ENCODE measurements at places on chromosomes 1 and 21. TPM values are rescaled to one million over a fixed set of nuclear protein-coding genes. Genes with fewer than 3 reads are reported as not detected.

DNA sequence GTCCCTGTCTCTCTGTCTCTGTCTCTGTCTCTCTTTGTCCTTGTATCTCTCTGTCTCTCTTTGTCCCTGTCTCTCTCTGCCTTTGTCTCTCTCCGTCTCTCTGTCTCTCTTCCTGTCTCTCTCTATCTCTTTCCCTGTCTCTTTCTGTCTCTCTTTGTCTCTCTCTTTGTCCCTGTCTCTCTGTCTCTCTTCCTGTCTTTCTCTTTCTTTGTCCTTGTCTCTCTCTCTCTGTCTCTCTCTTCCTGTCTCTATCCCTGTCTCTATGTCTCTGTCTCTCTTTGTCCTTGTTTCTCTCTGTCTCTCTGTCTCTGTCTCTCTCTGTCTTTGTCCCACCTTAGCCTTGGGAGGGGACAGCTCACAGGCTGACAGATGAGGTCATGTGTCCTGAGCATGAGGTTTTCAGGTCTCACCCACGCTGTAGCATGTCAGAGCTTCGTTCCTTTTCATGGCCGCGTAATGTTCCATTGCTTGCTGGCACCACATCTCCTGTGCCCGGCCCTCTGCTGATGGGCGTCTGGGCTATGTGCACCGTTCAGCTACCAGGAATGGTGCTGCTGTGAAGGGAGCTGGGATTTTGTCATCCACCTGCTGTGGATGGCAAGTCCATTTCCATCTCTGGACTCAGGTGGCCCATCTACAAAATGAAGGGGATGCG lies 27.6 kb downstream of the TP73 start:
- DNase-seq, result no peak

- DNase-seq, result peak; percentile 33
Observed at GRCh38 chr1:235199441-235199840, 38.4 kb upstream of the RBM34 start.

DNA sequence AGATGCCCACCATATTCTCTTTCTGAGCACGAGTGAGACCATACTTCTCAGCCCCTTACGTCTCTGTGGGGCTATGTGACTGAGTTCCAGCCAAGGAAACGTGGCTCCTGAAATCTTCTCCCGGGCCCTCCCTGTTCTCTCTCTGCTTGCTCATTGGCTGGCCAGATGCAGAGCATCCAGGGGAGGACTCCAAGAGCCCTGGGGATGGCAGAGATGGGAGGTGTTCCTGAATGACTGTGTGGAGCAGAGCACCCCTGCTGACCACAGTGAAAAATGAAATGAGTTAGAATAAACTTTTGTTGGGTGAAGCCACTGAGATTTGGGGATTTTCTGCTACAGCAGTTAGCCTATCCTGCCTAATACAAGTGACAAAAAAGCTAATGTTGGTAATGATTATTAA lies 23.8 kb downstream of the KIAA0040 start:
- no peak for DNase-seq

DNA sequence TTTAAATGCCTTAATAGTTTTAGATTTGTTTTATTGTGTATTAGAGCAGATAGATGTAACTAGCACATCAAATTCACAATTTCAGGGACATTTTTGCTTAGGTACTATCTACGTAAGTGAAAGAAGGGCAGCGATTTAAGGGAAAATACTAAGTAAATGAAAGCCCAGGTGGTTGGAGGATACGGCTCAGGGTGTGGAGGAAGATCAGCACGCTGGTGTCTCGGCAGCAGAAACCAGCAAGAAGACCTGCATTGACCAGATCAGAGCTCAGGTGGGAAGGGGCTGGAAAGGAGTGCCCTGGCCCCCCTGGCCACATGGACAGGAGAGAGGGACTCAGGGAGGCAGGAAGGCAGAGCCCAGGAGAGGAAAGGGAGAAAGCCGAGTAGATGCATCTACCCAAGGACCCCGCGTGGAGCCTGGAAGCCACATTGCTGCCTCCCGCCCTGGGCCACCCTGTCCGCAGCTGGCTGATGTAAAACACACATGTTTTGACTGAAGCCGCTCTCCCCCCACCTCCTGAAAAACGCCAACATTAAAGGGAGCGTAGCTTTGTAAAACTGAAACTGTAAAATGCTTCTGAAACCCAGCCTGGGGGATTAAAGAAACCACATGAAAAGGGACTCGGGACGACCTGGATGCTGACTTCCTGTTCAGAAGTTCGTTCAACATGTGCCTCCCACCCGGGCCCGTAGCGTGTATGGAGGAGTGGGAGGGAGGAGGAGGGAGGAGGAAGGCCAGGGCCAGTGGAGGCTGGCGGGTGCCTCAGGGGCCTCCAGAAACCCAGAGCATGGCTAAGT lies 72.6 kb upstream of the TARDBP start:
- DNase-seq, result peak; percentile 5

DNA sequence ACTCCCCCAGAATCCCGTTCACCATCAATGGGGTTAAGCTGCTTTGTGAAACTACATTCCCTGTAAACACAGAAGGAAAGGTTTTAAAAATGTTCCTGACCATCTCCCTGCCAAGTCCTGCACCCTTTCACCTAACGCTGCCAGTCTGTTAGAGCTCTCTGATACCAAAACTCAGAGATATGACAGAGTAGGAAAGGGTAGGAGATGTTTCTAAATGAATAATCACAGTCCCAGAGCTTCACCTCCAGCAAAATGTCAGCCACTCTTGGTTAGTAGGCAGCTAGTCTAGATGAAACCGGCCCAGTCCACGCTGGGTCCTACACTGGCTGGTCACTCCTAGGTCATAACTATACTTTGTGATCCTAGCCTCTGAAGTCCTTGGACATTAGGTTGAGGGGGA lies 26.7 kb downstream of the SLAMF6 start:
- no peak for DNase-seq

DNA sequence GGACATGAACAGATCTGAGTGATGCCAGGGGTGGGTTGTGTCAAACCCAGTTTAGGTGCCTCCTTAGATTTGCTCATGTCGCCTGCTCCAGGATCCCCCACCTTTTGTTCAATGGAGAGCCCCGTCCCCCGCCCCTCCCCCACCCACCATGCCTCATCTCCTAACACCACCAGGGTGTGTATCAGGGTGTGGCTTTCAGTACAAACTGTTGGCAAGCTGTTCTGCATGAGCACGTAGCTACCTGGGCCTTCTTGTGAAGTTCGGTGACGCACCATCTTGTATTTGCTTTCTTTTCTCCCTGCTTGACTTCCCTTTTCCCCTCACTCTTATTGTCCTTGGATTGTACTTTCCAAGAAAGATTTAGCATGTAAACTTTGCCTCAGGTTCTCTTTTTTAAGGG lies 94.8 kb downstream of the EBNA1BP2 start:
- no peak for DNase-seq

DNA sequence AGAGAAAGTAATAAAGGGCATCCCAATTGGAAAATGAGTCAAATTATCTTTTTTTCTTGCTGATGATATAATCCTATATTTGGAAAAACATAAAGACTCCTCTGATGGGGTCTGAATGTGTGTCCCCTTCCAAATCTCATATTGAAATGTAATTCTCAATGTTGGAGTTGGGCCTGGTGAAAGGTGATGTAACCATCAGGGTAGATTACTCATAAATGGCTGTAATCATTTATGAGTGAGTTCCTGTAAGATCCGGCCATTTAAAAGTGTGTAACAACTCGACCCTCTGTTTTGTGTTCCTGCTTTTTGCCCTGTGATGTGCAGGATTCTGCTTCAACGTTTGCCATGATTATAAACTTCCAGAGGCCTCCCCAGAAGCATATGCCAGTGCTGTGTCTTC lies 44.3 kb upstream of the MAP1LC3C start:
- no peak for DNase-seq

DNA sequence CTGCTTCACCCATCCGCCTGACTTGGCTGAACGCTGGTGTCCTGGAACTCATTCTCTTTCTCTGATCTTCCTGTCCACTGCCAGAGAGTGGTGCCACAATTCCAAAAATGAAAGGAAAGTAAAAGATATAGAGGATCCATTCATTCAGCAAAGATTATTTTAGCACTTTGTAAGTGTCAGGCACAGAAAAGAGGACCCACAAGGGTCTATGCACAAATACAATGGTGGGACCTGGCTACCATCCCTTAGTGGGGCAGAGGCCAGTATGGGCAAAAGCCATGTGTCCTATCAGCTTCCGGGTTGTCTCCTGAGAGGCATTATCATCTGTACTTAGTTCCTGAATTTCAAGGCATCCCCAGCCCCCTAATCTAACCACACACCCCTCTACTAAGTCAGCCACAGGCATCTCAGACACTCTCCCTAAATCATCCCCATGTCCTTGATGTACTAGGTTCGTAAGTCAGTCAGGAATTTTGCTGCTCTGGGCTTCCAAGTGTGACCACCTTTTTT lies 19.0 kb downstream of the SSR2 start:
- DNase-seq, result no peak

DNA sequence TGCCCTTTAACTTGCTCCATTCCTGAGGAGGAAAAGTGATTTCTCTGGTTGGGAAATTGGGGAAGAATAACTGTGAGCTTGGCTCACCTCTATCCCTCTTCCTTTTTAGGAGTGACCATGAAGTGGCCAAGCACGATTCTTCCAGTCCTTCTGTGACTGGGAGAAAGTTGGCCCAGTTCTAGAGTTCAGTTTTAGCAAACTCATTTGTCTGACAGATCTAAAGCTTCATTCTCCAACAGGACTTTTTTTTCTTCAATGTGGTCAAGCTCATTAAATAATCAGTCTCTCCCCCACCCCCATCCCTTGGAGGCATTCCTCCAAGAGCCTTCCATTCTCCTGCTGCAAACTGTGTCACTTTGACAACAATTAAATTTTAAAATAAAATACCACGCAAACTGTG lies 6.4 kb upstream of the AGL start:
- DNase-seq, result no peak

DNA sequence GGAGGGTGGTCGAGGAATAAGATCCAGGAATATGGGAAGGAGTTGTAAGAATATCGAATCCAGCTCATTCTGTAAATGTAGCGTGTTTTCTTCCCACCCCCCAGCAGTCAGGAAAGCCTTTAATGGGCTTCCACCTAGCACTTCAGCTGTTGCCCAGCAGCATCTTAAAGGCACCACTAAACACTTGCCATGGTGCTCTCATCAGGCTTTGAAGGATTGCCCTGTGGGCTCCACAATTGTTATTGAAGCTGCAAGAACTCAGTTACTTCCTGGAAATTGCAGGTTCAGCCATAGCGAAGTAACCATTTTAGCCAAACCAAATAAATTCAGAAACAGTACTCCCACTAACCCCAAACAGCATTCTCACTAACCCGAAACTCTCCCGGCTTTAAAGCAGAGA lies 511.2 kb downstream of the PLPP3 start:
- no peak for DNase-seq

GRCh38 chr1:239302696-239303095 lies 83.7 kb upstream of the CHRM3 start:
- DNase-seq, result no peak

DNA sequence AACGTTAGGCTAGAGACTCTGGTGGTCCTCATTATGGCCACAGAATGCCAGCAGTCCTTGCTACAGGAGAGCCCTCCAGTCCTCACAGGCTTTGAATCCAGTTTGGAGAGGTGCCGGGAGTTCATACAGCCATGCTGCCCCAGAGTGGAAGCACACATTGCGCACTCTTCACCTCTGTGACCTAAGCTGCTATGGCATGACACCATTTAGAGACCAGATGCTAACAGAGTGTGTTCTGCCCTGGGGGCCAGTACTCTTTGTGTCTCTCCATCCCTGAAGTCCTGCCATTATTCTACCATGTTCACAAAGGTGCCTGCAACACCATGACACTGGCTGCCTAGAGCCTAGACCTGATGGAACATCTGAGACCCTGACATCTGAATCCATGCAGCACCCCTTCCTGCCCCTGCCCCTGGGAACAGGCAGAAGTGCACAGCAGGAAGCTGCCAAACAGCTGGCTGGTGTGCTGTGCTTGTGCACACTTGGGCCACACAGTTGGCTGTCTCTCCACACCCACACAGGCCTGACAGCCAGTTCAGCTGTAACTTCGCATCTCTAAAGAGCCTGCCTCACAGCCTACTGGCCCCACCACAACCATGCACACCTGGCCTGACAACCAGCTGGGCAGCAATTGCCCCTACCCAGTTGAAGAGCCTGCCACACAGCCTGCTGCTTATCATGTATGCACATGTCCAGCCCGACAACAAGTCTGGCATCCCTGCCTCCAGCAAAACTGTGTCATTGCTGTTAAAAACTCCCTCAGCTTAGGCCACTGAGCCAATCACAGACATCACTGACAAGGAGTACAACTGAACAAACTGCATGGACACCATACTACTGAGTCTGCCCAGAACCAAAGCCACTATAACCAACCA lies 49.1 kb downstream of the MCOLN2 start:
- no peak for DNase-seq

GRCh38 chr21:33650230-33650629 lies 7.9 kb downstream of the ITSN1 start:
- DNase-seq, result no peak

- peak; percentile 16 for DNase-seq
Observed at GRCh38 chr21:32457360-32457840, 44.9 kb downstream of the EVA1C start.

DNA sequence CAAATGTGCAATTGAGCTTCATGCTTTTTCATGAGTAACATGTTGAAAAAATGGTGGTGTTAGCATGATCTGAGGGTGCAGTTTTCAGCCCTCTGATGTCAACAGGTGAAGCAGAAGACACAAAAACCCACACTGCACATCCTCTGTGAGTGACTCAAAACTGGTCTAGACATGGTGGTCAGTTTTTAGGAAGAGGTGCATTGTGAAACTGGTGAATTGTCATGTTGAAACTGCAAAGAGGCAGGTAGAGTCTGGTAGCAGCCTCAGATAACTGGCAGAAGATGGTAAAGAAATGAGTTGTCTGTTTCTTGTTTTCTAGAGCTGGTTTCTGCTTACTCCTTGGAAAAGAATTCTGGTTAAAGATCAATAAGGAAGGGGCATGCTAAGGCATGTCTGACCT lies 97.3 kb upstream of the HMCN1 start:
- no peak for DNase-seq

DNA sequence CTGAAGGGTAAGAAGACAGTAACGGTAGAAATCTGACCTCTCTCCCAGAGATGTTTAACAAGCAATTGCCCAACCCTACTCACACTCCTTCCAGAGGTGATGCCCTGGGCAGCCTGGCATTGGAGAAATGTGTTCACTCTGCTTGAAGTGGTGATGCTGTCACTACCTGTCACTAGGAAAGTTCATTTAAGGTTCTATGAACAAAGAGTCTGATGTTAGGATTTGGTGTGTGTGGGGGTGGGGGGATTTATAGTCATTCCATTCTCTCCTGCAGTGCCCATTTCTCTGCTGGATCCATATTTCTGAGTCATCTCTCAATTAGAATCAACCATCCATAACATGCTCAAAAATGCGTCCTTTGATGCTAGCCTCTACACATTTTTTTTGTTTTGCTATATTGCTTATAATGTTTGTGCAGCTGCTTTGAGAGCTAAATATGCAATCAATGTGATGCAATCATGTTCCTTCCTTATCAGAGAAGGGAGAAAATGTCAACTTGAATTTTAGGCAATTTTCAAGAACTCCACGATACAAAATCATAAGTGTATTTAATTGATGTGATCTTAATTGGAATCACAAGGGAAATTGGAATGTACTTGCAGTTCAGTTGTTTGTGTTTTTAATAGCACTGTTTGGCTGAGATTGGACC lies 173.9 kb downstream of the DUSP10 start:
- DNase-seq, result peak; percentile 33

- DNase-seq, result no peak
Observed at GRCh38 chr1:81571946-81572345, 228.8 kb upstream of the ADGRL2 start.

The DISP3 gene
- total RNA-seq, result not detected

The RCAN3 gene
- 5.9 TPM for total RNA-seq

The ASCL5 gene
- total RNA-seq, result not detected

The GNL2 gene
- 77.4 TPM for total RNA-seq

The LINGO4 gene
- not detected for total RNA-seq

The PLPPR4 gene
- total RNA-seq, result 6.4 TPM

The PLA2G2D gene
- total RNA-seq, result not detected

The MPL gene
- not detected for total RNA-seq

The MIXL1 gene
- not detected for total RNA-seq

Data from IMR-90 (cell line).